ENCODE measurements at places on chromosomes 6 and 20. TPM values are rescaled to one million over a fixed set of nuclear protein-coding genes. Genes with fewer than 3 reads are reported as not detected.

The CPNE5 gene
- 1.2 TPM for total RNA-seq

The CCN2 gene
- not detected for total RNA-seq

The SLC44A4 gene
- 0.30 TPM for total RNA-seq

The SNAP25 gene
- total RNA-seq: not detected
